ENCODE measurements at places on chromosomes 7 and 10.

DNA sequence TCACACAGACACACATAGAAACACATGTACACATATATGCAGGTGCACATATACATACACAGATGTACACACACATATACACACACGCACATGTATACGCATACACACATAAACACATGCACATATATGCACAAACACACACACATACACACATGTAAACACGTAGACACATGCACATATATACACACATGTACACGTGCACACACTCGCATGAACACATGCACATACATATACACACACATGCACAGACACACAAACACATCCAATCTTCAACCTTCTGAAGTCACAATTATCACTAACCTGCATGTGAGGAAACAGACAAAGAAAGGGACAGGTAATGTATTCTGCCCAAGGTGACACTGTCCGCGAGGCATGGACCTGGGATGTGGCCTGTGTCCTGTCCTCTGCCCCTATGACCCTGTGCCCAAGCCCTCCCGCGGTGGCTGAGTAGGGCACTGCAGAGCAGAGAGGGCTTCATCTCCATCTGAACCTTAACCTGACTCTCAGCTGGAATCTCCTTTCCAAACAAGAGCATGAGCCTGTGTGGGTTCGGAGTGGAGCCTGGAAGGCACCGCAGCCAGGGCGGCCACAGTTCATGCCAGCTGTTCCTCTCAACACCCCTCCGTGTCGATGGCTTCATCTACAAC is 660.9 kb downstream of the SDK1 start:
- DNase-seq: no peak

- DNase-seq: no peak
Observed at GRCh38 chr7:78172933-78173591, 374.5 kb downstream of the PHTF2 start.

- no peak for DNase-seq
Observed at GRCh38 chr7:55129541-55130394, 111.0 kb downstream of the EGFR start.

- no peak for DNase-seq
Observed at GRCh38 chr7:97601931-97602457, 129.9 kb upstream of the TAC1 start.

GRCh38 chr10:133044401-133044811 is 43.3 kb upstream of the ADGRA1 start:
- no peak for DNase-seq

DNA sequence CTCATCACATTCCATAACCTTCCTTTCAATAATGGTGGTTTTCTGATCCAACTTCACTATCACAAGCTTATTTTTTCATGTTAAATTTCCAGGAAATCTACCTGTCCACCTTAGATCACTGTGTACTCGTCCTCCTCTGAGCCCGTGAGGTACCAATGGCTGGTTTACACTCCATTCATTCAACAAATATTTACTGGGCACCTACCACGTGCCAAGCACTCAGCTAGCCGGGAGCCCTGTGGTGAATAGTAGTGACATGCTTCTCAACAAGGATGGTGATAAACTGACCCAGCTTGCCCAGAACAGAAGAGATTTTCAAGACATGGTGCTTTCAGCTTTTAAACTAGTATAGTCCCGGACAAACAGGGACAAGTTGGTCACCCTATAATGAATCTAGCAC is 98.2 kb downstream of the FAM204A start:
- no peak for DNase-seq

DNA sequence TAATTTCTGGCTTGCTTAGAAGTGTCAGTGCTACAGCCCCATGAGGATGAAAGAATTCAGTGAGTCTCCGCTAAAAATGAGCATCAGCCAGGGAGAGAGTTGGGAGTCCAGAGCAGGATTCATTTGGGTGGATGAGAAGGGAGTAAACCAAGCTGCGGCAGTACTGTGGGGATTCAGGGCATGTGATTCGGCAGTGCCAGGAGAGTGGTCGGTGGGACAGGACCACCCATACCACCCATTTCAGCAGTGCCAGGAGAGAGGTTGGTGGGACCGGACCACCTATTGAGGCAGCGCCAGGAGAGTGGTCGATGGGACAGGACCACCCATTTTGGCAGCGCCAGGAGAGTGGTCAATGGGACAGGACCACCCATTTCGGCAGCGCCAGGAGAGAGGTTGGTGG is 144.2 kb downstream of the CELF2 start:
- no peak for DNase-seq

- no peak for DNase-seq
Observed at GRCh38 chr7:69403169-69403568, 195.1 kb upstream of the AUTS2 start.

DNA sequence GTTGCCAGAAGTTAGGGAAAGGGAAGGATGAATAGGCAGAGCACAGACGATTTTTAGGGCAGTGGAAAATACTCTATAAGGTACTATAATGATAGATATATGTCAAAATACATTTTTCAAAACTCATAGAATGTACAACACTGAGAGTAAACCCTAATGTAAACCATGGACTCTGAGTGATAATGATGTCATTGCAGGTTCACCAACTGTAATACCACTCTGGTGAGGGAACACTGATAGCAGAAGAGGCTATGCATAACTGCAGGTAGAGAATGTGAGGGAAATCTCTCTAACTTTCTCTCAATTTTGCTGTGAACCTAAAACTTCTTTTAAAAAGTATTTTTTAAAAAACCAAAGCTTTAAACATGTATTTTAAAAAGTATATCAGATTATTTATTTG is 22.1 kb downstream of the POT1 start:
- DNase-seq: no peak

- DNase-seq: no peak
Observed at GRCh38 chr7:131038153-131038552, 289.5 kb upstream of the MKLN1 start.

- DNase-seq: no peak
Observed at GRCh38 chr10:71237843-71238623, 25.7 kb downstream of the UNC5B start.

- no peak for DNase-seq
Observed at GRCh38 chr7:363626-364025, 73.7 kb downstream of the FOXL3 start.

DNA sequence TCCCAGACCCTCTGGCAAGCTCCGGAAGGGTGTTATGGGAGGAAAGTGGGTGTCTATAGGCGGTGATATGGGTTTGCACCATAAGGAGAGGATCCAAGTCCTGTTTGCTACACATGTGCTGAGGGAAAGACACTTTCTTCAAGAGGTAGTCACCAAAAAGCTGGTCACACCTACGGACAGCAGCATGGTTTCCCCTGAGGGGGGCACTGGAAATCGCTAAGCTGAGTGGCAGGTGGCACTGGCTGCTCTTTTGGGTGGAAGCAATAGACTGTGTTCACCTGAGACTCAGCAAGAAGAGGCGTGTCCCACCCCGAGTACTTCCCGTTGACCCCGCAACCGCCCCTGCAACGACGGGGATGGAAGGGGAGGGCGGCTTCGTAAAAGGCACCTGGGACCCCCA is 1.8 kb upstream of the FOXI2 start:
- DNase-seq: no peak

- no peak for DNase-seq
Observed at GRCh38 chr7:46939089-46939488, 642.8 kb downstream of the TNS3 start.

- no peak for DNase-seq
Observed at GRCh38 chr10:34024693-34025425, 690.4 kb upstream of the NRP1 start.

DNA sequence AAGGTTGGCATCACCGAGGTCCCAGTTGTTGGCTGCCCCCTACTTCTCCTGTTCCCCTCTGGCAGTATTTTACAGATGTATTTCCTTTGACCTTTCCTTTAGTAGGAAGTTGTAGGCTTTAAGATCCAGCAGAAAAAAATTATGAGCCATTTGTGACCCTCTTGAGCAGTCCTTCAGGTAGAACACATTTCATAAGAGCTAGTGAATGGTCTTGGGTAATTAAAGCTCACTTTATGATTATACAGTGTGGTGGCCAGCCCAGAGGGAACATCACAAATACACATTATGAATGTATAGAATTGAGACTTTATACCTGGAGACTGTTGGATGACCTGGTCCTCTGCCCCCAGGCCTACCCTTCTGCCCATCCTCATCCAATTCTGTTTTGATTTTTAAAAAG is 57.0 kb downstream of the KAT6B start:
- no peak for DNase-seq

DNA sequence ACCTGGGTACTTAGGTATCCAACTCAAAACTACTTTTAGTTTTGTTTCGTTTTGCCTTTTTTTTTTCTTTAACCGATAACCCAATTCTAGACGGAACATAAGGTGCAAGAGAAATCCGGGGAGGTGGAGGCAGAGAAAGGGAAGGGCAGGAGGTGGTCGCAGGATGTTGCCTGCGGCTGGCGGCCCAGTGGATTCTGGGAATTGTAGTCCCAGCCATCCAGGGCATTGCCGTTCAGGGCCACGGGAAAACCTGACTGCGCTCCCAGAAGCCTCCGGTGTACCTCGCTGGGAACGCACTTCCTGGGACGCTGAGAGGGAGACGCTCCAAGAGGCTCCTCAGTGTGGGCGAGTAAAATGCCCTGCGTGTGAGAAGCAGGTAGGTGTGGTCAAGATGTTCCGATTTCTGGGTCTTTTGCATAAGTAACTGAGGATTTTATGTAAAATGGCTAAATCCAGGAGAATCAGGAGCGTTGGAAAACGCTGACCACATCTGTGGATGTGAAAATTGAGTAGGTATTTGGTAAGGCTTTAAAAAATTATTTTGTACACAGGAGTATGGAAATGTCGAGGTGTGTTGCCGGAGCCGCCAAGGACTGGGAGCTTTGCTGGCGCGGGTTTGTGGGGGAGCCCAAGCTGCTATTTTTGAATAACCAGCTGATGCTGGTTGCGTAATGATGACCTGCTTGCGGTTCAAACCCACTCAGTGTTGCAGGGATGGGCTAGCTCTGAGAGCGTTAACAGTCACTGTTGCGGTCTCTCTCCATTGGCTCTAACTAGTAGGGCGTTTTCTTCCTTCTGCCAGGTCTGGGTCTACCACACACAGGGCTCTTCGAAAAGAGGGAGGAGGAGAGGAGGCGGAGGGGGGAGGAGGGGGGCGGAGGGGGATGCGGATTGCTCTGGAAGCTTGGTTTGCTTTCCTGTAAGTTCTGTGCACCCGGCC is at the start of gene CLDN12:
TSS of gene CLDN12 (plus strand) at position 288 of the 940 bp plus-strand sequence. CDS start 9,216 bp downstream, outside the sequence.
- DNase-seq: peak; percentile 63

DNA sequence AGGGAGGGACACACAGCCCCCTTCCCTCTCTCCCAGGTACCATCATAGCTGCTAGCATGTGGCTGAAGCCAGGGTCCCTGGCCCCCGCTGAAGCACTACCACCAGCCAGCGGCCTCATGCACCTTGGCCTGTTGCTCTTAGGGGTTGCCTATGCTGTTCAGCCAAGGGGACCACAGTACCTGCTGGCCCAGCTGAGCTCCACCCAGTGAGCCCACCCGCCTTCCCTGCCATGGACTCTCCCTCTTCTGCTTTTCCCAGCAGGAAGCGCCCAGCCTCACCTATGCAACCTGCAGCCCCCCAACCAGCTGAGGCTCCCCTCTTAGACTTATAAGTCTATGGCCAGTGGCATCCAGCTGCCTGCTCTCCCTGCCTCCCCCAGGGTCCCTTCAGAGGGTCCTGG is 8.7 kb upstream of the MTPAP start:
- no peak for DNase-seq

- DNase-seq: no peak
Observed at GRCh38 chr10:127974911-127975310, 68.0 kb downstream of the PTPRE start.

DNA sequence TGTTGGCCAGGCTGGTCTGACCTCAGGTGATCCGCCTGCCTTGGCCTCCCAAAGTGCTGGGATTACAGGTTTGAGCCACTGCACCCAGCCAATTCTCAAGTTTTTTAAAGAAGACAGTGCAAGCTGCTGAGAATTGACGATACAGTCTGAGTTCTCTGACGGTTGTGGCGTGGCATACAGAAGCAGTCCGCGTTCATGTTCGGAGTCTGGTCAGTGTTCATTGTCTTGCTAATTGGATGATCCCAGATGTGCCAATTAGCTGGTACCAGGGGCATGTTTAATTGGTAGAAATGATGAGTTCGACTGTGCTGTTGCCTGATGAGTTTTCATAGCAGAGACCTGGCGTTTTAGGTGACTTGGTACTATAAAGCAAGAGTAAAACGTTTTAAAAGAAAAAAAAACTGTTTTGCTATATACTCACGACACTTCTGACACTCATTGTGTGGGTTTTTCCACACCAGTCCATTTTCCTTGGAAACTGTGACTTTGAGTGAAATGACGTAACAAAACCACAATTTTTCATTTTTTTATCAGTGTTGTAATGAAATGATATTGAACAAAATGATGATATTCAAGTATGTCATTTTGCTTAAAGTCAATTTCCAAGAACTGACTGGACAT is 32.3 kb downstream of the CAMK1D start:
- DNase-seq: no peak

DNA sequence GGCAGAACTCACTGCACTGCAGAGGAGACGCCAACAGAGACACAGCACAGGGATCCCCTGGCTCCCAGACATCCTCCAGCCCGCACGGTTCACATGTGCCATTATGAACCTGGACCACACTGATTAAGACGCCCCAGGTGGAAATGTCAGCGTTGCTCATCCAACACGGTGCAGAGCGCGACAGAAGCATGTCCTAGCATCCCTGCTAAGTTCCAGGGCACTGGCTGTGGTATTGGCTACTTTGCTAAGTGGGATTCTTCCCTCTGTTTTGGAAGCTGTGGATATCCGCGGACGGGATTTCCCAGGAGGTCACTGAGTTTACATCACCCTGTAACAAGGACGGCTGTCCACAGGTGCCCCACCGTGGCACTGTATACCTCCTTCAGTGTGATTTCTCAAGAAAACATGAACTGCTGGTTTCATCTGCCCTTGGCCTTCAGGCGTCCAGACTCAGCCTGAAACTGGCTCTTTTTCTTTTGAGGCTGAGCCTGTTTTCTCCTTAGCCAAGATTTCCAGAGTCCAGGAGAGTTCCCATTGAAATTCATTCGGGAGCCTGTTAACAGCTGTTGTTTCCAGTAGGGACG is 324.0 kb downstream of the WDR37 start:
- DNase-seq: no peak

DNA sequence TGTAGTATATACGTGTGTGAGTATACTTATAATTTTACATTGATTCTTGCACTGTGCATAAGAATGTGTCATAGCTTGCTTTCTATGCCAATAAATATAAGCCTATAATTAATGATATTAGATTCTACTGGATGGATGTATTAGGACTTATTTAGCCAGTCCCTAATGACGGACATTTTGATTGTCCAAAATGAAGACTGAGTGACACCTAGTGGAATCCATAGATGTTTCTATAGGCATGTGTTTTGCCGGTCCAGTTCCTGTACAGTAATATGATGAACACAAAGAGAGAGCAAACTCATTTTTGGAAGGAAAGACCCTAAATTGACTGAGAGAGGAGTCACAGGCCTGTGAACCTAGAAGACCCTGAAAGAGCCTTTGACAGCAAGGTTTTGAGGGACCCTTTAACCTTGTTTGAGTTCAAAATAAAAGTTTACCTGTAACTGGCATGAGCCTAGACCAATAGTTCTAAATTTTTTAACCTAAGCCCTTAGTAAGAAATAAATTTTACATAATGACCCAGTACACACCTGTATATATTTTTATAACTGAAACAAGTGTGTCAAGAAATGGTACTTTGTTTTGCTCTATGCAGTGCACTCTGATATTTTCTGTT is 42.4 kb upstream of the AGBL3 start:
- no peak for DNase-seq

GRCh38 chr7:46776790-46777189 is 805.1 kb downstream of the TNS3 start:
- DNase-seq: no peak

- no peak for DNase-seq
Observed at GRCh38 chr10:128843972-128844371, 623.1 kb upstream of the MGMT start.

GRCh38 chr7:132347858-132348257 is 228.4 kb downstream of the PLXNA4 start:
- no peak for DNase-seq

- DNase-seq: peak; percentile 30
Observed at GRCh38 chr7:25028370-25029021, 48.5 kb upstream of the OSBPL3 start.

Measured in activated naive CD4-positive, alpha-beta T cell treated with anti-CD3 and anti-CD28 coated beads, Interleukin-2, amount 50 U/mL, for 16 hours (primary cell).